ENCODE measurements at places on chromosomes 1 and 21.

- DNase-seq: no peak
These were observed 1532.1 kb upstream of the TPTE start for GRCh38 chr21:8989261-8989711.

DNA sequence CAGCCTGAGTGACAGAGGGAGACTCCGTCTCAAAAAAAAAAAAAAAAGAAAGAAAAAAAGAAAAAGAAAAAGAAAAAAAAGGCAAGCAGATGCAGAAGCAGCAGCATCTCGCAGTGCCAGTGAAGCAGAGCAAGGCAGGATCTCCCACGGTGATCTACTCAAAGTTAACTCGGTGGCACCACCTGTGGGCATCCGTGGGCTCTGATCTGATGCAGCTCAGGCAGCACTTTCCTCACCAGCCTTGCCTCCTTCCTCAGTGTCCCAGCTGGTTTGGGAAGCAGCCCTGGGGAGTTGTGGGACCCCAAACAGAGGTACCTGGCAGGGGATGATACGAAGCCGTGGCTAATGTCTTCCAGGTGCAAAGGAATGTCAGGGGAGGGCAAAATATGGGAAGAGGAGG, 104.3 kb upstream of the KRTAP19-8 start:
- DNase-seq: no peak

GRCh38 chr1:22364326-22364650, 87.4 kb upstream of the ZBTB40 start:
- DNase-seq: no peak

DNA sequence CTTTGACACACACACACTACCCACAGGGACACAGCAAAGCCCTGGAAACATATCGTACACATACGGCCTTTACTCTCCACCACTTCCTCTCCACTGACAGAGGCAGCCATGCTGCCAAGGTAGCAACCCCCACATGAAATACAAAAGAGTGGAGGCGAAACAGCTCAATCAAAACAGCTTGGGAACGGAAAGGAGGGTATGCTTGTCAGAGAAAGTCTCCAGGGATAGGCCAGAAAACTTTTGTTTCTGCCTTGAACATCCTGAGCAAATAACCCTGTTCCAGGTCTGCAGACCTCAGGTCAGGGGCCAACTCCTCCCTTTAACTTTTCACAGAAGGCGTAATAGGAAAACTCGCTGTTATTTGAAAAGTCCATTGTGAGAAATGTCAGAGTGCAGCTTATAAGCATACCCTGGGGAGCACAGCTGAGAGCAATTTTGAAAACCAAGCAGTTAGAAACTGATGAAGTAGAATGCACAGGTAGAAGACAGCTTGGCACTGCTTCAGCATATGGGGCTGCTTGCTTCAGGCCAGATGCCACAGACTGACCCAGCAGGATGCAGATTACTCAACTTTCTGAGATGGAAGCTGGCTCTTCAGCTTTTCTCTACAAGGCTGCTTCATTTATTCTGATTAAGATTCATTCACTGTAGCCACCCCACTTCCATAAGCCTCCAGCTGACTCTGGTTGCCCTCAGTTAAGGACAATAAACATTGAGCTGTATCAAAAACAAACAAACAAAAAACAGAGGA, 18.0 kb downstream of the KIAA0319L start:
- DNase-seq: no peak

DNA sequence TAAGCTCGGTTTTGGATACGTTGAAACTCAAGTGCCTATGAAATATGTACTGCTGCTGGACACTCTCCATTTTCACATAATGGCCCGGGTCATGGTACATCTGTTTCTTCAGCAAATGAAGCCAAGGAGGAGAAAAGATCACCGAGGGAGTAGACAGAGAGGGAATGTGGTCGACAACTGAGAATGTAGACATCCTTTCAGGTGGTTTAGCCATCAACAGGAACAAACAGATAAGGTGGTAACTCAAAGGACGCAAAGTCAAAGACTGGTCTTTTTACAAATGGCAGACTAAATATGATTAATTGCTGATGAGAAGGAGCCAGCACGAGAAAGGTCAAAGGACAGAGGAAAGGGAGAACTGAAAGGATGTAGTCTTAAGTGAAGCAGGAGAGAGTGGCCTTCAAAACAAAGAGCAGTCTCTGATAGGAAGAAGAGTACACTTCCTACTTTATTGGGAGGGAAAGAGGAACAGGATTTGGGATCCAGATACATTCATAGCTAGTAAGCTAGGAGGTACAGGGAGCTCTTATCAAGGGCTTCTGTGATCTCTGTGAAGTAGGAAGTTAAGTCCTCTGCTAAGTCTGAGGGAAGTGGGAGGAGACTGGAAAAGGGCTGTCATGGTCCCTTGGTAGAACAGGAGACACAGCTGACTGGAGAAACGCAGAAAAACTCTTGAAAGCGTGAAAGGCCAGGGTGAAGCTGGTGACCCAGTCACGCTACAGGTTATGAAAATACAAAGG, 28.3 kb downstream of the NUP133 start:
- no peak for DNase-seq

DNA sequence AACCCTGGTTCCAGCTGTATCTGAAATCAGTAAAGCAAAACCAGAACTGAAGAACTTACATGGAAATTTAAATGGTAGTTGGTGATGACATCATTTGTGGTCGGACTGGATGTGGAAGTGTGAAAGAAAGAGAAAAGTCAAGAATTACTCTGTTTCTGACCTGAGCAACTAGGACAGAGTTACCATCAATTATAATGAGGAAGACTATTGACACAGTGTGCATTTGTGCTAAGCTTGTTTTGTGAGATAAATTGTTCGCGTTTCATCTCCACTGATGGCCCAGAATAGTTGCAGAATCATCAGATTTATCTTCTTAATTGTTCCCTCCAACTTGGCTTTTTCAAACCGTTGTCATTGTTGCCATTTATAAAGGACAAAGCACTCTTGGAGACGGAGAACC, 410.6 kb upstream of the DEPDC1 start:
- DNase-seq: no peak

GRCh38 chr1:85407746-85408377, 57.1 kb downstream of the DDAH1 start:
- DNase-seq: no peak

DNA sequence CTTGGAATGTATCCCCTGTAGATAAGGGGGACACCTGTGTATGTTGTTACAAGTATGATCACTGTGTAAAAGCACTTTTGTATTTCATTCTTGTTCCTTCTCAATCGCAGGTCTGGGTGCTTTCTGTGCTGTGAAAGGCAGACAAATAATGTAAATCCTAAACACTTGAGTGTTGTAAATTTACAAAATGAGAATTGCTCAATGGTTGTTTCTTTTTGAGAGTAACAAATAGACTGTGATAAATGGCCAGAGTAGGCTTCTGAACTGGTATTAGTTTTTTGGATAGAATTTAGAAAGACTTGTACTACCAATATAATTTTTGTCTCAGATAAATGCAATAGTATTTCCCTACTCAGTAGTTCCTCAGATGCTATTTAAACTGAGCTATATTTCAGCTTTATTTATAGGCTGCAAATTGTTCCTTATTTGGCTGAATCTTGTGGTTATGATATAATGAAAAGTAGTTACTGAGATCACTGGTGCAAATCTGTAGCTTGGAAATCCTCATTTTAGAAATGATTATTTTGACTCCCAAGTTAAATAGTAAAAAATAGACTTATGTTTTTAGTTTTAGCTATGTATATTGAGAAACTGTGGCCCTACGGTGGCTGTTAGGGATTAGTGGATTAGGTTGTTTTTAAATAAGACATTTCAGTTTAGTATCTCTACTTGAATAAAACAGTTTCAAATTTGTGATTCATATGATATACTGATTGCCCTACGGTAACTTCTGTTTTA, 9.2 kb downstream of the BACH1 start:
- no peak for DNase-seq

DNA sequence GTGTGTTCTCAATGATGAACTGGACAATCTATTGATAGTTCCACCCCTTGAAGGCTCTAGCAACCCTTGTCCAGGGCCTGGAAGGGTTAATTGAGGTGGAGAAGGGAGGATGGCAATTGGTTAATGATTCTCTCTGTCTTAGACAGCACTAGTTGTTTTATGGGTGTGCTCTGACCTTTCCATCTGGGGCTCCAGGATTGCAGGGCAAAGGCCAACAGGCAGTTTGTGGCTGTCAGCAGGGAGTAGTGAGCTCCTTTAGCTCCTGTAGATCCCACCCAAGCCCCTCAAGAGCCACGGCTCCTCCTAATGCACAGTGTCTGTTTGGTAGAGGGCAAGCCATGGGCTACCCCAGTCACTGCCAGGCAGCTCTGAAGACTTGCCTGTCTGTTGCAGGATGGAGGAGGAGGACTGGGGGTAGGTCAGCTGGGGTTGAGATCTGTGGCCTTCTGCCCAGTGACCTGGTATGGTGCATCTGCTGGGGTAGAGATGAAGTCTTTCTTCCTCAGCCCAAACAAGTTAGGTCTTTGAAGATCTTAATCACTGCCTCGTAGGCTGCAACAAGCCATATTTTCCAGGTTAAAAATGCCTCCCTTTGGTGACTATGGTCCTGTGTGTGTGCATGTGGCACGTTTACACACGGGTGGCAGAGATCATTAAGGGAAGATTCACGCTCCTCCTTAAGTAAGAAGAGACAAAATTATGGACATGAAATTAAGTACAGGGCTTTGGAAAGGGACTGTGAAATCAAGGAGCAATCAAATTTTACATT, 7.7 kb downstream of the MROH7 start:
- no peak for DNase-seq

GRCh38 chr21:14862794-14863720, 201.7 kb downstream of the NRIP1 start:
- no peak for DNase-seq
